Ascending aorta (tissue), 2 donors: ENCODE measurements at places on chromosomes 1 and 21. TPM values are rescaled to one million over a fixed set of nuclear protein-coding genes. Genes with fewer than 3 reads are reported as not detected.

LY9 gene
- total RNA-seq = 0.11 TPM

DNA sequence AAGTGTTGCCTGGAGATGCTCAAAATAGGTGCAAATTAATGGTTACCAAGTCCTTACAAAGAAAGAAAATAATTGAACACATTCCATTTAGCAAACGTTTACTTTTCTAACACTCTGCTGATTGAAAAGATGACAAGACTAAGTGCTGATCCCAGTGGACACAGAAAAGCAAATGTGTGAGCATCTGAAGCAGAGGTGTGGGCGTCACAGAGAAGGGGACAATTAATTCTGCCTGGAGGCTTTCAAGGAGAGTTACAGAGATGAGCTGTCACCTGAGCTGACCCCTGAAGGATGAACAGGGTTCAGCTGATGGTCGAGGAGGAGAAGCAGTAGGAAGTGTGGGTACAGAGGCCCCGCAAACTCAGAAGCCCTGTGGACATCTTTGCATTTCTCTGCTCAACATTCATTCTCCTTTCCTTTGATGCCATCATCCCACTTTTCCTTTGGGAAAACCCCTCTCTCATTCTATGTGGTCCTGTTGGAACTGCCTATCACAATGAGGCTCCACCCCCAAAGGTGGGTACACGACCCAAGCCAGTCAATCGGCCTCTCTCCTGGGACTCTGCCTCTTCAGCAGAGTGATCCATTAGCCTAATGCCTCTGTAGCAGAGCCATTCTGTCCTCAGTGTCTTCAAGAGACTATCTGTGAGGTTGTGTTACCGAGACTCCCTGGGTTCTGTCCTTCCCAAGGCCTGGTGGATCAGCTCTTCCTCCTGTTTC is 17.2 kb upstream of the PLA2G2E start:
- DNase-seq = no peak
- no peaks in the 10 kb centered on the region for H3K27me3 ChIP-seq
- no peak overlapping the region for H3K4me3 ChIP-seq
- H3K27ac ChIP-seq = no peak overlapping the region
- no peaks in the 10 kb centered on the region for H3K36me3 ChIP-seq

TFF3 gene
- not detected for total RNA-seq

GRCh38 chr1:10149231-10149630 is 61.1 kb upstream of the KIF1B start:
- H3K27ac ChIP-seq = no peak overlapping the region
- H3K4me1 ChIP-seq = peaks cover 2% of the 10 kb centered on the region
- H3K36me3 ChIP-seq = peaks cover 26% of the 10 kb centered on the region
- DNase-seq = no peak

TMPRSS3 gene
- not detected for total RNA-seq

NUDT17 gene
- total RNA-seq = not detected

- no peak overlapping the region for H3K4me3 ChIP-seq
- no peaks in the 10 kb centered on the region for H3K36me3 ChIP-seq
- no peak for DNase-seq
- H3K27me3 ChIP-seq = no peaks in the 10 kb centered on the region
- no peak overlapping the region for H3K27ac ChIP-seq
Measured at GRCh38 chr1:35524106-35524505, 33.1 kb downstream of the KIAA0319L start.

LMX1A gene
- 1.7 TPM for total RNA-seq

- no peaks in the 10 kb centered on the region for H3K4me1 ChIP-seq
- no peak overlapping the region for H3K27ac ChIP-seq
- H3K4me3 ChIP-seq = no peak overlapping the region
Measured at GRCh38 chr1:111481387-111482221, 7.8 kb downstream of the C1orf162 start.

SNX7 gene
- total RNA-seq = 6.2 TPM
